ENCODE measurements at places on chromosomes 2 and 18.

- no peak for DNase-seq
Observed at GRCh38 chr2:111205774-111206173, 85.1 kb downstream of the BCL2L11 start.

DNA sequence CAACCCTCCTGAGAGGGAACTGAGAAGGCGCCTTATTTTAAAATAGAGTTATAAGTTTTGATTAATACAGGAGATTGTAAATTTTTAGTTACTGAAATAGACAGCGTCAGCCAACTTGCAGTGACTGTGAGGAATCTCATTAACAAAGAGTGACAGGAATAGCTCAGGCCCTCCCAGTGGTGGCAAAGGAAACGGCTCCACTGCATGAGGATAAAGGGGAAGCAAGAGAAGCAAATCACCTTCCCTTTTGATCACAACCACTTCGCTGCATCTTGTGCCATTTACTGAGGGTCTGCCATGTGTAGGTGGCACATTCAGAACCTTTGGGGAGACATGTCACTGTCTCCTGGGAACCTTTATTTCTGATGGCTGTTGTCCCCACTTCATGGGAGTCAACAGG, 612.4 kb upstream of the RAB6C start:
- DNase-seq, result no peak

DNA sequence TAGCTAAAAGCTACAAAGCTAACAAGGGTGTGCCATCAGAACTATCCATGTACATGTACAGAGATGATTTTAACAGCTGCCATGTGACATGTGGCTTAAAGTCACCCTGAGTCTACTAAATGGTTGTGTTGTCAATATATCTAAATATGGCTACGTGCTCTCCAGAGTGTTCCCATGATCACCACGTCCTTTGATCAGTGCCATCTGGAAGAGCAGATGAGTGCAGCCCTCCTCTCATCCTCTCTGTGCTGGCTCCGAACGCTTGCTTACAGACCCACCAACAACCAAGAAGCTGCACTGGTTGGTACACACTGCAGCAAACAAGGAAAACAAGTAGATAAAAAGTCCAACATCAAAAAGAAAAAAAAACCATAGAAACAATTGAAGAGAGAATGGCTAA, 88.6 kb upstream of the NARS1 start:
- DNase-seq, result no peak

GRCh38 chr2:119174216-119174992, 15.9 kb upstream of the C1QL2 start:
- peak; percentile 25 for DNase-seq

DNA sequence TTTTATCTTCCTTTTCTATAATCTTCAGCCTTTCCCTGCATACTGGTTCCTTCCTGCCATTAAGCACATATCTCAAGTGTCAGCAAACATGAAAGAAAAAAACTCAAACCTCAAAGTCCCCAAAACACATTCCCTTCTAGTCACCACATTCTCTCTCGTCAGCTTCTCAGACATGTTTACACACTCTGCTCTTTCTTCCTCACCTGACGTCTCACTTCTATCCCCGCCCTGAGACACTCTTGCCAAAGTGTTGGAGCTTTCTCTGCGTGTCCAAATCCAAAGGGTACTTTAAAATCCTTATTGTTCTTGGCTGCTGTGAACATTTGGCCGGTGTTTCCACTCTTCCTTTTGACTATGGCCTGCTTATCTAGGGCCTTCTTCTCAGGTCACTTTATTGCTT, 47.9 kb downstream of the SOX11 start:
- no peak for DNase-seq

DNA sequence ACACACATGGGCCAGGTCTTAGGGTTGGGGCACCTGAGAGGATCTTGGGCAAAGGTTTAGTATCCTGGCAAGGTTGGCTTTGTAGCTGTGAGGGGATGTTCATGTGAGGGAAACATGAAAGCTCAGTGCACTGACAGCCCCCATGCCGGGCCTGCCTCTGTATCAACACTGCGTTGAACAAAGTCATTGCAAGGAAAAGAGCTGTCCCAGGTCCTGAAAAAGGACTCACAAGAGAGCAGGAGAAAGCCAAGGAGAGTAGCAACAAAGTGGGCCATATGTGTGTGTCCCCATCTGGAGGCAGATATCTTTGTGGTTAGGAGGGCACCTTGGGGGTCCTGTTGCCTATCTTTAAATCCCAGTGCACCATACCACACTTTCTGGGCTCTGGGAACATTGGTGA, 237.8 kb upstream of the THSD7B start:
- peak; percentile 12 for DNase-seq

DNA sequence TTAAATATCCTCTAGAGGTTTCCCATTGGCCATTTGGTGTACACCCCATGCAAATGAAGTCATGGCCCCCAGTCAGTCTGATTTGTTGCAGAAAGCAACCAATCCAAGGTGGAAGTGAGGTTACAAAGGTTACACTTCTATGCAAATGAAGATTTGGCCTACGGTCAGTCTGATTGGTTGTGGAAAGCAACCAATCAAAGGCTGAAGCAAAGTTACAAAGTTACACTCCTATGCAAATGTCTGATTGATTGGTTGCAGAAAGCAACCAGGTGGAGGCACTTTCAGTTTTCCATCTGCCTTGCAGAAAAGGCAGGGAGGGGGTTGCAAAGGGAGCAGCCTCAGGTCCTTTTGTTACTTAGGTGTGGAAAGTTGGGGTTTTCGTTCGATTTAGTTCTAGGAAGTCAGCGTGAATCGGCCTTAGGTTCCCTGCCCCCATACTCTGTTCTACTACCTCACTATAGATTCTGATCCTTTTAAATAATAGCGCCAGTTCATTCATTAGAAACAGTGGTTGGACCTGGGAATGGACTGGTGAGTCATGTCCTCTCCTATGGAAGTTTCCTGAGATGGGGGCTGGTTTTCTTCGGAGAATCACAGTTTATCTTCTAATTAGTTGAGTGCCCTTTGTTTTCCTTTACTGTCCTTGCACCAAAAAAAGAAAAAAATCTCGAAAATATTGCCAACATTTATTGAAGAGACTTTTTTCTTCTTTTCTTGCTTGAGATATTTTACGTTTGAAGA, 279.5 kb downstream of the AGAP1 start:
- no peak for DNase-seq

GRCh38 chr18:79930020-79930642, 21.3 kb downstream of the SLC66A2 start:
- DNase-seq, result no peak

DNA sequence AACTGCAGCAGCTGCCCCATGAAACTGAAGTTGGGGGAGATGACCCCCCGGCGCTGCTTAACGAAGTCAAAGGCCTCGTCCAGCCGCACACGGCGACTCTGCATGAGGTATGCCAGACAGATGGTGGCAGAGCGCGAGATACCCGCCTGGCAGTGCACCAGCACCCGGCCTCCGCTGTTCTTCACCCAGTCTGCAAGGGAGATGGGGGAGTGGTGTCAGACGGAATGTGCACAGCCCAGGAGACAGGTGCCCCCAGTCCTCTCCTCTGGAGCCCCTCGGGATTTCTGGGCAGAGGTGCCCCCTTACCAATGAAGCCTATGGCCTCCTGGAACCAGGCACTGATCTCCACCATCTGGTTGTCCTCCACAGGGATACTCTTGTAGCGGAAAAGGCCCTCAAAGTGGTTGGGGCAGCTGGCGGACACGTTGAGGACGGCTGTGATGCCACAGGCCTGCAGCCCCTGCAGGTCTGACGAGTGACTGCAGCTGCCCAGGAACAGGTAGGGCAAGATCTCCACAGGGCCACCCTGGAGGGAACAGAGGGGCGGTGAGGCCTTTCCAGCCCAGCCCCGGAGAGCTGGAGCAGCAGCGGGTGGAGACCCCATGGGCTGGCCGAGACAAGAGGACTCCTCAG, 1.3 kb downstream of the DUSP2 start:
- no peak for DNase-seq

- no peak for DNase-seq
Observed at GRCh38 chr18:52678034-52678433, 338.0 kb downstream of the DCC start.

DNA sequence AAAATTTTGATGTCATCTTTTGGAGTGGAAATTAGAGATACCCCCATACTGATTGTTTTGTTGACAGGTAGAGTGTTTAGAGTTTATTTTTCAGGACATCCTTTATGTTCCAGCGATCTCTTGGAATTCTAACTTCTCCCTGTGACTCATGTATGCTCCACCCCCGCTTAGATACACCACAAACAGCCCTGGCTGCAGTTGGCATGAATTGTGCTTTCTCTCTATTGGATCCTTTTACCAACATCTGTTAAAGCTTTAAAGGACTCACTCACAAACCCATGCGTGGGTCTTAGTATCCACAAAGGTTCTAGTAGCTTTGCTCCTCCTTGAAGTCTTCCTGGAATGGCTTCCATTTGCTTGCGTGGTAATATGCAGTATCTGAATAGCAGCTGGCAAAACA, 409.5 kb upstream of the POU3F3 start:
- DNase-seq, result peak; percentile 30

DNA sequence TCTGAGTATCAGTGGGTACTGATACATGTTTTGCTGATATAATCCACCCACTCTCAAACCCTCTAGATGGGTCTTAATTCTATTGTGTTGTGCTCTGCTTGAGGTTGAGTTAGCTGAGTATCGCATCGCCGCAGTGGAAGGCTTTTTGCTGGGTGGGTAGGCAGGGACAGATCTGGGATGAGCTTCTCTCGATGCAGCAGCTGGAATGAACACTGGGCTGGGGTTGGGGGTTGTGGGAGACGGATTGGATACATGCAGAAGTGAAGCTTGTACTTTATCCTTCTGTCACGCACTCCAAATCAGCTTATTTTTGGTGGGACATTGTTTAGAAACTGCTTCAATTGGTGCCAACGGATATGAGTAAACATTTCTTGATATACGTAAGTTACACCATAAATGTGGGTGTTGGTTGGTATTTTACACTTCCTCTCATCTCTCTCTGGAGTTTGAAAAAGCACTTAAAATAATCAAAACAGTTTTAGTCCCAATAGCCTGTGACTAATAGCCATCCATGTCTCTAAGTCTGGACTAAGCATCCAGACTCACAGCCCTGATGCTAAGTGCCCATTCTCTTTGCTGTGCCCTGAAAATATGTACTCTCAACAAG, 107.1 kb downstream of the POLE4 start:
- no peak for DNase-seq

DNA sequence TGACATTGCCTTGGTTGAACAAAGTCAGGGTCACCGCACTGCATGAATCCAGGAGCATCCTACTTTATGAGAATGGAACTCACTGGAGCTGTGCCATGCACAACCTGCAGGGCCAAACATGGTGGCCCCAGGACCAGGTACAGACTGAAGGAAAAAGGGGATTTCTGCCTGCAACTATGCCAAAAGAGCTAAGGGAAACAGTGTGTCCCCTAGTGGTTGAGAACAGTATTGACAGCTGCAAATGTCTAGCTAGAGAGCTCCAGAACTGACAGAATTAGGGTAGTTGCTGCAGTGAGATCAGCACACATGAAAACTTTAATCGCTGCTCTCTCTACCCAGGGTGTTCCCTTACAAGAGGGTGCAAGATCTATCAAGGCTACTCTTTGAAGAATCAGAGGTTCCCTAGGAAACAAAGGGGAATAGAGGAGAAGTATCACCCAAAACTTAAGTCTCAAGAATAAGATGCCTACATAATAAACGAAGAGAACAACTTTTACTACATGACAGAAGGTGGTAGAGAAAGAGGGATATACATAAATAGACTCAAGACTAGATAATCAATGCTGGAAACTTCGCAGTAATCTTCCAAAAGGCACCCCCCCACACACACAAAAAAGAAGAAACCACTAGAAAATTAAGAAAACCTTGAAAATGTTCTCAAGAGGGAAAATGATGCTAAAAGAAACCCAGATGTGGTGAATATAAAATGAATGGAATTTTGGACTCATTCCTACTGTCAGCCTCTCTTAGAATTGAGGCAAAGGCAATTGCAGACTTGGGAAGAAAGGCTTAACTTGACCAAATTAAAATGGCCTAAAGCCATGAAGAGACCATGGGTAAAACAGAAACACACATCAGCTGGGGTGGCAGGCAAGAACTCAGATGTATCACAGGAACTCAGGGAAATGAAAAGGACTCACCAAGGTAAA, 43.6 kb upstream of the IHH start:
- peak; percentile 20 for DNase-seq

Measured in fibroblast of skin of back (primary cell).